Kasumi-1 (cell line): ENCODE measurements at places on chromosomes 1 and 21.
A peak's percentile ranks its signal among the peaks of the same experiment; 100 is the strongest.

- DNase-seq: peak; percentile 38
These were observed 6.1 kb downstream of the NUP210L start for GRCh38 chr1:154148807-154149206.

DNA sequence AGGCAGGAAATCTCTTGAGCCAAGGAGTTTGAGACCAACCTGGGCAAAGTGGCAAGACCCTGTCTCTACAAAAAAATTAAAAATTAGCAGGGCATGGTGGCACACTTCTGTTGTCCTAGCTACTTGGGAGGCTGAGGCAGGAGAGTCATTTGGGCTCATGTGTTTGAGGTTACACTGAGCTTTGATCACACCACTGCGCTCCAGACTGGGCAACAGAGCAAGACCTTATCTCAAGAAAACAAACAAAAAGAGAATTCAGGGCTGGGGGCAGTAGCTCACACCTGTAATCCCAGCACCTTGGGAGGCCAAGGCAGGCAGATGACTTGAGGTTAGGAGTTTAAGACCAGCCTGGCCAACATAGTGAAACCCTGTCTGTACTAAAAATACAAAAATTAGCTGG, 17.8 kb upstream of the SLC16A1 start:
- DNase-seq: no peak

GRCh38 chr1:160446945-160447600, 46.7 kb downstream of the VANGL2 start:
- no peak for DNase-seq

- no peak for DNase-seq
These were observed 31.6 kb downstream of the PDE9A start for GRCh38 chr21:42685036-42685435.

GRCh38 chr1:33957854-33958253, 94.0 kb downstream of the HMGB4 start:
- DNase-seq: no peak

DNA sequence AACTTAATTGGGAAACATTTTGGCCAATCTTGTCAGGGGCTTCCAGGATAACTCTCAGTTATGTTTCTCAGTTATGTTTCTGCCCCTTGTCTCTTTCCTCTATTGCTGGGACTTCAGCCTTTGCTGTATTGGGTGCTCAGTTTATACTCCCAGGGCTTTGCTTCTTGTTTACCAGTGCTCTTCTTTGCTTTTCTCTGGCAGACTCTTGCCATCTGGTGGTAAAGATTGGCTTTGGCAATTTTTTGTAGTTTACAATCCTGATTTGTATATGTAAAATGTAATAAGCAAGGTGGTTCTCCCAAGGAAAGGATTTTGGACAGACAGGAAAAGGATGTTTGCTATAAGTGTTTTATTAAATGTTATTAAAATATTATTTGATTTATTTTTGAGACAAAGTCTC, 37.9 kb downstream of the FABP3 start:
- DNase-seq: peak; percentile 70

- DNase-seq: no peak
These were observed 29.6 kb downstream of the UBE2G2 start for GRCh38 chr21:44771896-44772525.

DNA sequence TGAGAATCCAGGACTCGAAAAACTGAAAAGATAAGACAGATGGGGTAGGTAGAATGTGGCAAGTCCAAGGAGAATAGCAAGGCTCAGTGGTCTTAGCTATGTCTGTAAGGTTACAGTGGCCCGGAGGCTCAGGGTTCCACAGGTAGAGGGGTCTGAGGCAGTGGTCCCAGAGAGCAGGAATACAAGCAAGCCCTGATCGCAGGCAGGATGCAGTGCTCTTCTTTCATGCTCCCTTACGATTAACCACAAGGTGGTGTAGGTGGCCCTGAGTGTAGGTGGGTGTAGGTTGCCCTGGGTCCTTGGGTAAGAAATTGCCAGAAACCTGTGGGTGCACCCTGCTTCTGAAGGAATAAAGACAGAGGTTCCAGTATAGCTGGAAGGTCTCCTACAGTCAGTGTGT, 99.1 kb upstream of the RAB3GAP2 start:
- no peak for DNase-seq

- no peak for DNase-seq
These were observed 6.6 kb upstream of the SLC35A3 start for GRCh38 chr1:99963041-99963795.

DNA sequence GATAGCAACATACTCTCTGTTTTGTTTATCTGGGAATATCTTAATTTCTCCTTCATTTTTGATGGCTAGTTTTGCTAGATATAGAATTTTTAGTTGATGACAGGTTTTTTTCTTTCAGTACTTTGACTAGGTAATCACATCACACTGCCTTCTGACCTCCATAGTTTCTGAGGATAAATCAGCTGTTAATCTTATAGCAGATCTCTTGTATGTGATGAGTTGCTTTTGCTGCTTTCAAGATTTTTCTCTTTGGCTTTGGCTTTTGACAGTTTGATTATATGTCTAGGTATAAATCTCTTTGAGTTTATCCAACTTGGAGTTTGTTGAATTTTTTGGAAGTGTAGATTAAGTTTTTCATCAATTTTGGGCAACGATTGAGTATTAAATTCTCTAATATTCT, 142.6 kb downstream of the ZNF644 start:
- DNase-seq: peak; percentile 15

DNA sequence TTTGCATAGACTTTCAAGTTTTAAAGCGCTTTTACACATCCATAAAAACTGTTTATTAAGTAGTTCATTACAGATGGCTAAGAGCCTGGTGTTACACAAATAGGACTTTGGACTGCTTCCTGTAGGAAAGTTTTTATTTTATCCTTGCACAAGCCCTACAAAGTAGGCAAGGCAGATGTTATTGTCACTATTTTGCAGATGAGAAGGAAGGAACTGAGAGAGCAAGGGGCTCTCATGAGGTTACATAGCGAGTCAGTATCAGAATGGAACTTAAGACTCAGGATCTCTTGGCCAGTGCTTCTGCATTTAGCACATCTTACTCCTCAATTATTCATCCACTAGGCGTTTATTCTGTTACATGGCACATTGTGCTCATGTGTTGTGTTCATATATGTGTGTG, 2.6 kb upstream of the MAPKAPK2 start:
- no peak for DNase-seq

DNA sequence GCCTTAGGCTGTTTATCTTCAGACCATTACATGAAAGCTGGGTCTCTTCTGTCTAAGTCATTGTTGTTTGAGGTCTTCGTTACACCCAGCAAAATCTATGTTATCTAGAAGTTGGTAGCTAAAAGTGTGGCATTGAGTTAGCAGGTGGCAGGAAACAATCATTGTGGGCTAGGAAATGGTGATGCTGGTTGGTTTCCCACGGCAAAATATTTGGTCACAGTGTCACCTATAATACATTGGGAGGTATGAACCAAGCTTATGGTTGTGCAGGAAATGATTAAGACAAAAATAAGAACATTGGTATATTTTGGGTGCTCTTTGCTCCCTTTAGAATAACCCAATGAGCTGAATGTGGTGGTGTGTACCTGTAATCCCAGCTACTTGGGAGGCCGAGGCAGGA, 169.7 kb downstream of the TRIM33 start:
- DNase-seq: no peak

- no peak for DNase-seq
These were observed 24.1 kb downstream of the MEGF6 start for GRCh38 chr1:3586986-3587759.

DNA sequence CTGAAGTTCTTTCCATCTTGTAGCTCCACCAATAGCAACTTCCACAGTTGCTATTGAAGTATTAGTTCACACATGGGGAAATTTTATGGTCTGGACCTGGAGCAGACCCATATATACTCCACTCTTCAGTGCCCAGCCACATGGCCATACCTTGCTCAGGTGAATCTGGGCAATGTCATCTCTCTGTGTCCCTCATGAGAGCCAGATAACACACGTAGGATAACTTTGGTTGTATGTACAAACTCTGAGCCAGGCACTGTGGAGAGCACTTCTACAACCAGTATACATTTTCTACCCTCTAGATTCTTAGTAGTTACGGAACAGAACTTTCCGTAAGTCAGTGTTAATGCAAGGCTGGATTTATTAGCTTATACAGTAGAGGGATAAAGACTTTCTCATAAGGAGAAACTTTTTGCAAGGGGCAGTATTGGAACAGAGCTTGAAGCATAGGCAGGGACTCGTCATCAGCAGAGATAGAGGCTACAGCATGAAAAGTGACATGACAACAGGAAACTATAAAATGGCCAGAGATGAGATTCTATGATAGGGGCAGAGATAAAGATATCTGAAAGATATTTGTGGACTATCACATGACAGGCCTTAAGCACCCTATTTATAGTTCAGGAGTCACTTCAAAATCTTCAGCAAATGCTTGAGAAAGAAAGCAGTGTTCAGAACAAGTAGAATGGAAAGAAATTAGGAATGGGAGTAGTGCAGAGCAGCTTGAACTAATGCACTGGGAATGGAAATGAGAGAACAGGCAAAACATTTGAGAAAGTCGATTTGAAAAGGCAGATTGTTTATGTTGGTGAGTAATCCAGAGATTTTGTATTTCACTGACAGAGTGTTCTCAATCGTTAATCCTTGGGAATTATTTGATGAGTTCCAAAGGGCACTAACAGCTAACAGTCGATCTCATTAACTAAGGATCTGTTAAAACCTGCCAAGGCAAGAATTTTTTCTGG, 481.8 kb downstream of the USP25 start:
- no peak for DNase-seq

DNA sequence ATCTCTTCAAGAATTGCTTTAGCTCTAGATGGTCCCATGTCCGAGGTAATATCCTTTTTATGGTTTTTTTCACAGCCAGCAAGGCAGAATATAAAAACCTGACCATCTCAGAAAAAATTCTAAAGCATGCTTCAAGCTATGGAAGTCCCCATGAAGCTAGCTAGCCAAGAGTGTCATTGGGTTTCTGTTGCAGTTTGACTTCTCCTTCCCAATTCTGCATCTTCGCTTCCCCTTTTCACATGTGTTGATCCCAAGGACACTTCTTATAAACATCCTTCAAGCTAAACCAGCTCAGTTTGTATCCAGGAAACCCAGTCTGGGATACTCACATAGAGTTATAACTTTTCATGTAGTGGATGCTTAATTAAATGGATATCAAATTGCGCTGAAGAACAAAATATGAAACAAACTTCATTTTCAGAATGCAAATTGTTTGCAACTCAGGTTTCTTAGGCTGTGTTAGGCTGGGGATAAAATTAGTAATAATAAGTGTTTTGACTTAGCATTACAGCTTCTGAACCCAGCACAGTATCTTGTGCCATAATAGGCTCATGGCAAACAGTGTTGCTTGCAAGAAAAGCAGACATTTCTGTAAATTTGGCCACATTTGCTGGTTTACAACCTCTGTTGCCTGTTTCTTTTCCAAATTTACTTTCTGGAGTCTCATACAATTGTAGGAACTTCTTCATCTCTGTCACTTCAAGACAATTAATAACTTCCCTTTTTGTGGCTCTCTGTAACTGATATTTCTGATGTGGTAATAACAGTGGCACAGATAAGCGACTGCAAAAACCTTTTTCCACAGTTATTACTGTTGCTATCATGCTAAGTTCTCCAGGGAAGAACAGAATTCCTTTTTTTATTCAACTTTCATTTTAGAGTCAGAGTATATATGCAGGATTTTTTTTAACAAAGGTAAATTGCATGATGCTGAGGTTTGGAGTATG, 53.2 kb downstream of the NCAM2 start:
- peak; percentile 82 for DNase-seq

GRCh38 chr1:211613108-211613947, 34.4 kb upstream of the SLC30A1 start:
- peak; percentile 81 for DNase-seq

- DNase-seq: no peak
These were observed 34.0 kb upstream of the TRAPPC10 start for GRCh38 chr21:43978060-43978459.

DNA sequence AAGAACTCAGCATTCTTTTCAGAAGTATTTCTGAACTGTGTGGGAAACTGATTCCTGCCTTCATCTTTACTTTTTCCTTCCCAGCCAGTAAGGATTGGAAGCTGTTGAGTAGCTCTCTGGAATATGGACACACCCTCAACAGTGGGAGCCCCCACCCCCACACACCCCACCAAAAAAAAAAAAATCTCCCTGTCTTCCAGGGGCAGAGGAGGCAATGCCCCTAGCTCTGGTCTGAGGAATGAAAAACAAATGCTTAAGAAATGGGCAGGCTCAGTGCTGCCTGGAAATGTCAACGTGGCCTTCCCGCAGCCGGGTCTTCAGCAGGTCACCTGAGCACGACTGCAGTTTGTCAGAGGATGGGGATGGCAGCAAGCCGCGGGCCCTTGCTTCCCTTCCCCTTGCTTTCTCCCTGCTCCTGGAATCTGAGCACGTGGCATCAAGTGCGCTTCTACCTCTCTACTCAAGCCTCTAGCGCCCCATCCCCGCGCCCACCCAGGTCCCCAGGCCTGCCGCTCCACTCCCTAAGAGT, 479 bp downstream of the RGS16 start:
- DNase-seq: no peak

GRCh38 chr21:31011412-31011811, 26.9 kb downstream of the KRTAP19-8 start:
- no peak for DNase-seq

GRCh38 chr1:198056255-198056654, 100.5 kb upstream of the NEK7 start:
- no peak for DNase-seq

DNA sequence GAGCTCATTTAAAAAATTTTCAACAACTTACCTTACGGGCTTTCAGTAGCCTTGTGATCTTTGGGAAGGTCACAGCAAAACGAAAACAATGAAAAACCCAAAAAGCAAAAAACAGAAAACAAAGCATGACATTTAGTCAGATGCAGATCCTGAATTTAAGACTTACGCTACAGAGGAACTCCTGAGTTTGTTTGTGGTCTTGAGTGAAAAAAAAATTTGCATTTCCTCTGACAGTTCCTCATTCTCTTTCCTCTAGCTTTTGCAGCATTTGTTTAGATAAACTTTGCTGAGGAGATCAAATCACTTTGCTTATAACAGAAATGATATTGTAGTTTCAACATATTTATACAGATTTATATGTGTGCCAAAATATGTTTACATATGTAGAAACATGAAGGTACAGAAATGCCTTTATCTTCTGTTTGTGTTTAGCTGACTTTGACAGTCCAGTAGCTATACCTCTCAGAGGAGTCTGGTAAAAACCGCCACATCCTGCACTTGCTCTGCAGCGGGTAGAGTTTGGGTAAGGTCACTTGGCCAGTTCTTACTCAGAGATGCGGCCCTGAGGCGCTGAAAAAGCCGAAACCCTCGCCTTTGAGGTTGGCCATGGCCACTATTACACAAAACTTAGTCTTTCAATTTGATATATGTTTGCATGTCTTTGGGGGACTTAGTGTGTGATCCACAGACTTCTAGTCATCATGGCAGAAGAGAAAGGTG, 142.5 kb downstream of the TNR start:
- DNase-seq: no peak

GRCh38 chr1:64084451-64084850, 119.0 kb upstream of the UBE2U start:
- DNase-seq: no peak

DNA sequence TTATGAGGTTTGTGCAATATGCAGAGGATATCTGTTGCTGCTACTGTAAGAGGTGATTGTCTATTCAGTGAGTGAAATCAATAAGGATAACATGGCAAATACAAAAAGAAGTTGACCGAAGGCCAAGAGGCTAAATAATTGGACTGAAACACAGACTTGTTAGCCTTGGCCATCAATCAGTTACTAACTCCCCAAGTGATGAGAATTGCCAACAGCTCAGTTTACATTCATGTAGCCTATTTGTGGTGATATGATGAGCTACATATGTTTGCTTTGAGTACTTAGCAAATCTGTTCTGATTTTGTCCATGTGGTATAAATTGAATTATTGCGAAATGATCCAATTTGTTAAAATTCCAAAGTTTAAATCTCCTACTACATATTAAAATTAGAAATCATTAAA, 68.6 kb upstream of the VAV3 start:
- no peak for DNase-seq
